CD4-positive, alpha-beta T cell treated with Interleukin-15 for 4 hours (primary cell): ENCODE measurements at places on chromosomes 11 and 22.

DNA sequence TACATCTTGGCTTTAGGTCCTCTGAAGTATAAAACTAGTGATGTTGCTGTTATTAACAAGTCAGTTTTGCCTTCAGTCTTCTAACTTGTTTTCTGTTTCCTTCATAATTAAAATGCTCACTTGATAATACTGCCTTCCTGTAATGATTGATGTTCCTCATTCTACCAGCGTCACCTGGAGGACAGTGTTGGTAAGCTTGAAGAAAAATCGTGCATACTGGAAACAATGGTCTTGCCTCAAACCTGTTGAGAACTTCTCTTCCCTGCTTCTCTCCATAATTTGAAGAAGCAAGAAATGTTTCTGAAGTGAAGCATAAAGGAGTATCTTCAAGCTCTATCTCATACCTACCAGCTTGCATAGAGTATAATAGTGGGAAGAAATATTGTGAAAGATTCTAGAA is 3.0 kb downstream of the YWHAH start:
- DNase-seq: peak; percentile 62

DNA sequence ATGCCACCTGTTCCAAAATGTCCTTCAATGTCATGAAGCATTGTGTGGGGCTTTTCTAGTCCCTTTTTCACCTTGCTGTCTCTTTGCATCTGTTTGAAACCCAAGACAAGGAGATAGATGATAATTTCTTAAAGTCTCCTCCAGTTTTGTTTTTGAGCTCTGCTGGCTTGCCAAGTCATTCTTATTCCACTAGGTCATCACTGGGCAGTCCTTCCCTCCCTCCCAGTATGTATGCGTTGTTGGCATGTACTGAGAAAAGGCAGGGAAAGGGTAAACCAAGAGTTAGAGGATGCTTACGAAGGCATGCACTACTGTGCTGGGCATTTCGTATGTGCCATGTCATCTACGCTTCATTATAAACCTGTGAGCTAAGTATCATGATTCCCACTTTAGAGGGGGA is 78.6 kb downstream of the PARVA start:
- no peak for DNase-seq

DNA sequence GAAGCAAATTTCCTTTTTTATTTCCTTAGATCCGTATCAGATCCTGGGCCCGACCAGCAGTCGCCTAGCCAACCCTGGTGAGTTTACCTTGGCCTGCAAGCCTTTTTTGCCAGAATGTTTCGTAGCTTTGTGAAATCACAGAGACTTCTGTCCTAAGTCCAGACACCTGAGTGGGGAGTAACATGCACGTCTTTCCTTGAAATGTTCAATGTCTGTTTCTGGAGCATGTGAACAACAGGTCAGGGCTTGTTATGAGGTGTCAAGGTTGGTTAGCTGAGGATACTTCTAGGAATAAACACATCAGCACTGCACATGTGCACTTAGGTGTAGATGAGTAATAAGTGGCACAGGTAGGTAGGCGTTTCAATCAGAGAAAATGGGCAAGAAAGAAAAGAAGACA is 58.0 kb downstream of the KCNJ1 start:
- DNase-seq: no peak

DNA sequence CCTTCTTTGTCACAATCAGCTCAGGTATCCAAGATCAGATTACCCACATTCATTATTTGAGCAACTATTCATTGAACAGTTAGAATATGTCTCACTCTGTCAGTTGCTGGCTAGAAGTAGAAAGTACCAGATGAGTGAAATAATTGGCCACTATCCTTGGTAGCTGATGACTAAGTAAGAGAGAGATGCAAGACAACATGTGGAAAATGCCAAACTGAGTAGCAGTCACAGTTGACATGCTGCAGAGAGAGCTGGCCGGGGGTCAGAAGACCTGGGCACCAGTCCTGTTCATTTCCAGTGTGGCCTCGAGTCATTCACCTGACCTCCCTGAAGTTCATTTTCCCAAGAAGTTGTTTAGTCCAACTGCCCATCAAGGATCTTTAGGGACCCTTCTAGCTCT is 22.5 kb upstream of the SMIM35 start:
- DNase-seq: no peak

DNA sequence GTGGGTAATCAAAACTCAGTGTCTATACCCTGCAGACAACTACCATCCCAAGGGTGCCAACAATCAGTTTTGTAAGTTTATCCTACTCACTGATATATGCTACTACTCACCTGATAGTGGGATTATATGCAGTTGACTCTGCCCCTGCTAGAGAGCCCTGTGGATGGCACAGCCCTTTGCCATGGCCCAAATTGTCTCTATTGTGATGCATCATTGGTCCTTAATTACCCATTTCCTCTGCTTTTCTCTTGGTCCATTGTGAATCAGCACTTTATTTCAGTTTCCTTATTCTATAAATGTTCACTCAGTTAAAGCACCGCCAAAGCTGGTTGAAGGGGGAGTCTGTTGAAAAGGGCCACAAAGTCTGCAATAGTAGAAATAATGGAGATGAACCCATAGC is 42.3 kb downstream of the PLAAT5 start:
- no peak for DNase-seq

DNA sequence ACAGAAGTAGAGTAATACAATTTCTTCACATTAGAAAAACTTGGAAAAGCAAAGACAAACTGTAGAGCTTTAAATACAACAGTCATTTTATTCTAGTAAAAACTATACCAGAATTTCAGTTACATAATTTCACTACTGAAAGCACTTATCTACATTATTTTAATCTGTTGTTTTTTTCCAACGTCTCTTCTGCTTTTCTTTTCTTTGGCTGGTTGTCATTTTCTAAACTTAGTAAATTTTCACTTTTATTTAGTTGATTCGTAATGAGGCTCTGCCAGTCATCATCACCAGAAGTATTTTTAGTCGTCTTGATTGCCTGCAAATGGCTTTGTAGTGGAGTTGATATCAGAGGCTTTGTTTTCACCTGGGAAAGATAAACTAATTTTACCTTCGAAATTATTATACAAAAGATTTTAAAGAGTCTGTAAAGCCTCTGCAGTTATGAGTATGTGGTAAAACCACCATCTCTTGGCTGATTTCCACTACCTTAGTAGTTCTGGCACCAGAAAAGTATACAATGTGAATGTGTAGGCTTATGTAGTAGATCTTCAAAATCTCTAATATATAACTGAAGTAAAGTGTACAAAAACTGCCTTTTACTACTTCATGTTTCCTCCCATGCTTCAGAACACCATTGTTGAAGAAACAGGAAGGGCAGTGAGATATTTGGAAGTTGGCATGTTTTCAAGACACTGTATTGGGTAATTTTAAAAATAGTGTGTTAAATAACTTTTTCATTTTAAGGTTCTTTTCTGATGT is 19.2 kb downstream of the EIF3M start:
- DNase-seq: no peak

DNA sequence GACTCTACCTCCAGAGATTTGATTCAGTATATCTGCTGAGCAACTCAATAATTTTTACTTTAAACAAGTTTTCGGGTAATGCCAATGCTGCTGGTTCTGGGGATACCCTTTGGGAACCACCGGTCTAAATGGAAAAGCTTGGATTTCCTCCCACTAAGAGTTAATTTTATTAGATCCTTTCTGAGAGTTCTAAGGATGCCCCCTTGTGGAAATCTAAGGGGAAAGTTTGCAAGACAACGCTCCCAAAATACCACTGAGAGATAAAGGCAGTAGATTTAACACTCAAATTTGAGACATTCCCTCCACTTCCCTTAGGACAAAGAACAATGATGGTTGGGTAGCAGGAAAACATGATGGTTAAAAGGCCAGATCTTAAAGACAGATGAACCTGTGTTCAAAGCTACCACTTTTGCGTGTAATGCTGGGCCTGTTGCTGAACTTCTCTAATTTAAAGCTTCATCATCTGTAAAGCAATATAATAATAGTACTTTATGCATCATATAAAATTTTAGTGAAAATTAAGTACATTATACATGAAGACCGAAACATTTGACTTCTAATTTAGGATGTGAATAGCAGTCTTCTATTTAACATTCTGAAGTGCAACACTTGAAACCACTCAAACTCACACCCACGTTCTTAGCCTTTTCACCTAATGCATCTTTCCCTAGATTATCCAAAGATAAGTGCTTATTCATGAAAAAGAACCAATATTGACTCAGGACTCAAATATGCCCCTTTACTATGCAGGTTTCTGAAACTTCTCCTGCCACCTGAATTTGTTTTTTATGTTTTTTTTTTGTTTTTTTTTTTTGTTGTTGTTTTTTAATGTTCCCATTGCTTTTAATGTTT is 110.1 kb upstream of the LUZP2 start:
- DNase-seq: no peak

GRCh38 chr22:49999946-50000586 is 12.5 kb downstream of the IL17REL start:
- no peak for DNase-seq

DNA sequence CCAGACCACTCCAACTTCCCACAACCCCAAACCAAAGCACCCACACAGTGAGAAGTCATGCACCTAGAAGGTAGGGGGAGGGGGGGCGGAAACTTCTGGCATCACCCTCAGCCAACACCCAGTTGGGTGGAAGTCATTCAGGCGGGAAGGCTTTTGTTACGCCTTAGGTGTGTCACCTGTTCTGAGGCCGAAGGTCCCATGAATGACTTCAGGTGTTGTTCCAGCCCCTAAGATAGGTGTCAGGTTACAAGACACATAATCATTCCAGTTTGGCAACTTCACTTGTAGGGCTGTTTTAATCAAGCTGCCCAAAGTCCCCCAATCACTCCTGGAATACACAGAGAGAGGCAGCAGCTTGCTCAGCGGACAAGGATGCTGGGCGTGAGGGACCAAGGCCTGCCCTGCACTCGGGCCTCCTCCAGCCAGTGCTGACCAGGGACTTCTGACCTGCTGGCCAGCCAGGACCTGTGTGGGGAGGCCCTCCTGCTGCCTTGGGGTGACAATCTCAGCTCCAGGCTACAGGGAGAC is at the start of gene TMPRSS4:
Gene TMPRSS4, plus strand, starts transcription at position 325 of the 528 bp plus-strand sequence. CDS start 225 bp downstream, outside the sequence.
- DNase-seq: no peak

GRCh38 chr11:14578541-14578956 is 58.4 kb upstream of the PSMA1 start:
- DNase-seq: peak; percentile 88
